ENCODE measurements at places on chromosomes 11 and 22.
A peak's percentile ranks its signal among the peaks of the same experiment; 100 is the strongest.

DNA sequence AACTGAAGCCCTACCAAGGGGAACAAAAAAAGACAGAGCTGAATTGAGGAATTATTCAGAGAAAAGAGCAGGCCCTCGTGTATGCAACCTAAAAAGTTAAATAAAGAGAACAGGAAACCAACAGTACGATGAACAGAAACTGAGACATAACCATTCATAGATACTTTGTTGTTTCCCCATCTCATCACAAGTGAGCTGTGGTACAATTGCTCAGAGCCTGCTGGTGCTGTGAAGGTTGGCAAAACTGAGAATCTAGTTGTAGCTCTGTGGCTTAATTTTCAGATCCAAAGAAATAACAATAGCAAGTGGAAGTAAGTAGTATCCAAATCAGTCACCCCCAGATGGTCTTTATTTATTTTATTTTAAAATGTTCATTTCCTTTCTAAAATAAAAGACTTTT, 37.7 kb upstream of the BLID start:
- DNase-seq = no peak

DNA sequence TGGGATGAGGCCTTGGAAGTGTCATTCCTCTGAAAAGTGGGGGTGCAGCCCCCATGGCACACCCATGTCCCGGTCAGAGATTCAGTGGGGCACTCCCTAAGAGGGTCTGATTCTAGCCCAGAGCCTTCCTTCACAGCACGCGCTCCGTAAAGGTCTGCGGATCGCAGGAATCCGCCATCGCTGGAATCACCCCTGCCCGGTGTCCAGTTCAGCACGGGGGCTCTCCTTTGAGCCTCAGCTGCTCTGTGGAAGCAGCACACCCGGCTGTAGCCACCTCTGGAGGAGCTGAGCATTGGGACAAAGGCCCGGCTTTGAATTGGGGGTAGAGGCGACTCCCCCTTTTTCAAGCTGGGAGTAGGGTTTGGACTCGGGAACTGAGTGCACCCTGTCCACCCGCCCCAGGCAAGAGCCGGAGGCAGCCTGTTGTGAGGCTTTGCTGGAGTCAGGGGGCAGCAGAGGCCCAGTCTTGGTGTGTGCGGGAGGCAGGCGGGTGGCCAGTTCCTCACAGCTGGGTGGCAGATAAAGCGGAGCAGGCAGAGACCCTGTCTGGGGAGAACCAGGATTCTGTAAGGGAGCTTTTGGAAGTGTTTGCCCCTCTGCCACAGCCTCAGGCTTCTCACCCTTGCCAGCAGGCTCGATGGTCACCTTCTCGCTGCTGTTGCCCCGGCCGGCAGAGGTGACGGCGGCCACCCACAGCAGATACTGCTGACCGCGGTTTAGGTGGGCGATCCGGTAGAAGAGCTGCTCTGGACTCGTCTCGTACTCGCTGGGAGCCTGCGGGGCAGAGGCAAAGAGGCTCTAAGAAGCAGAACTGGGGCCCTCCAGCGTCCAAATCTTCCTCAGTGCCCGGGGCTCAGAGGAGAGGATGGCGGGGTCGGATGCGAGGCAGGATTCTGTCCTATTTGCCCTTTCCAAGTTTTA, 115.9 kb downstream of the CEP164 start:
- peak; percentile 59 for DNase-seq

- peak; percentile 74 for DNase-seq
Measured at GRCh38 chr11:133082841-133083488, 449.3 kb downstream of the OPCML start.

GRCh38 chr11:71071736-71072509, 180.5 kb downstream of the SHANK2 start:
- no peak for DNase-seq

Data from neuronal stem cell (in vitro differentiated cells).